Stimulated activated CD4-positive, alpha-beta T cell treated with anti-CD3 and anti-CD28 coated beads, Interleukin-2, amount 100 ng/mL, for 48 hours (primary cell): ENCODE measurements at places on chromosomes 11 and 22.

GRCh38 chr11:10164621-10165020 lies 129.4 kb downstream of the SBF2 start:
- no peak for DNase-seq

GRCh38 chr11:134574947-134575346 lies 162.9 kb upstream of the B3GAT1 start:
- DNase-seq: no peak

- no peak for DNase-seq
Measured at GRCh38 chr11:118319337-118319707, 14.8 kb downstream of the CD3E start.

DNA sequence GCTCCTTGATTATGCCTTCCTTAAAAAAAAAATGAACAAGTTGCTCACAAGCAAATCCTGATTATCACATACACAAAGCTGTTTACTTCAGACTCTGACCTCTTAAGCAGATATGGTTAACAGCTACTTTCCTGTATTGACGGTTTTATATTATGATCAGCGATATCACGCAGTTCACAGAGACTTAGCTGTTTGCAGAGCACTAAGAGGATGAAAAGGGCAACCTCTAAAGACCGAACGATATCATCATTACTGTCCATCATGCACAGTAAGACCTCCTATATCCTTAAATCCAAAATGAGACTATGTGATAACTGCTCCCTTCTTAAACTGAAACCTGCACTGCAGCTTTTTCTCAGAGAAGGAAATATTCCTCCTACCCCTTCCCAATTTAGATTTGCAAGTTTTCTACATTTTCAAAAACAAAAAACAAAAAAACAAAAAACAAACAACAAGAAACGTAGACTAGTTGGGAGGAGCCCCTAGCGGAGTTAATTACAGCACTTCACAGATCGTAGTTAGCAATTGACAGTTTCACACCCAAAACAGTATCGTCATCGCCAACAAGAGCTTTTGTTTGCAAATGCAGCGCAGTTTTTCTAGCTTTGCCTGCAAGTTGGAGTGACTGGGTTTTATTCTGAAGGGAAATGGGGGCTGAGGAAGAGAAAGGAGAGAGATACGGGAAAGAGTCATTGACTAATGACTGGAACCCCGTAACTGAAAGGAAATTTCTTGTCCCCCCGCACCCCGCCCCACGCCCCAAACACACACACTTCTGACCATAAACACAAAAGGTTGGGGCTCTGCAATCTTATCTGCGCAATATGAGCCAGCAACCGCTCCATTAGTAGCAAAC lies 1.2 kb downstream of the DDX6 start:
- DNase-seq: peak; percentile 20

GRCh38 chr11:128473636-128474035 lies 113.7 kb downstream of the ETS1 start:
- no peak for DNase-seq

GRCh38 chr22:48224332-48224731 lies 1461.9 kb downstream of the TBC1D22A start:
- DNase-seq: no peak
